ENCODE measurements at places on chromosomes 3 and 15.

- no peak for DNase-seq
Measured at GRCh38 chr15:64903326-64903950, 8.3 kb upstream of the ANKDD1A start.

- no peak for DNase-seq
Measured at GRCh38 chr3:191502583-191502982, 41.6 kb downstream of the PYDC2 start.

DNA sequence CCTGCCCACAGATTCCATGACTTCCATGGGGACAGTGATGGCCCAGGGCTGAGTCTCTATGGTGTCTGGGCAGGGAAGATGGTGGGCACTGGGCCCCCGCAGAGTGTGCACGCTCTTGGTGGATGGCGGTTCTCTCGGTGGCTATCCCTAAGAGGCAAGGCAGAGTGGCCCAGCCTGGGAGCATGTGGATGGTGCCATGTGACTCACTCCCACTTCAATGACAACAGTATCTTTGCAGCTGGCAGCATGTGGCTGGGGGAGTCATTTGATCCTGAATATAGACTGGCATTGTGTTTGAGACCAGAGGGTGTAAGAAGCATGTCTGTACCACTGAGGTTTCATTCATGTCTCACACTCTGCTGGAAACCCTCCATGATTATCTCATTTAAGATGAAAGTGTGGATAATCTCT lies 101.2 kb downstream of the CORO2B start:
- no peak for DNase-seq

DNA sequence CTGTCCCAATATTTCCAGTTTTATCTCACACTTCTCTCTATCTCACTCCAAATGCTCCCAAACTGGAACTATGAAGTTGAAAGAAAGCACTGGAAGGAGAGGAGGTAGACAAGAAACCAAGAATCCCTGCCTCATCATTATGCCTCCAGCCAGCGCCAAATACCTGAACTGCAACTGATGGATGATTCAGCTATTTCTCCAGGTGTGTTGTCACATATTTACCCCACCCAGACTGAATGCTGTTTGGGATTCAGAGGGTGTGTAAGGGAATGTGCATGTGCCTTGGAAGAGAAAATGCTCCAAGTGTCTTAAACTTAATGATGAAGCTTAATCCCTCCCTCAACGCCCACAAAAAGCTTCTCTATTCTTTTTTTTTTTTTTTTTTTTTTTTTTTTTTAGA lies 269.5 kb upstream of the ATP11B start:
- no peak for DNase-seq

- DNase-seq: no peak
Measured at GRCh38 chr15:69074001-69074842, 59.7 kb downstream of the NOX5 start.

- DNase-seq: no peak
Measured at GRCh38 chr15:81152799-81153198, 18.7 kb downstream of the CFAP161 start.

GRCh38 chr3:38349684-38350359 lies 3.2 kb downstream of the XYLB start:
- no peak for DNase-seq

DNA sequence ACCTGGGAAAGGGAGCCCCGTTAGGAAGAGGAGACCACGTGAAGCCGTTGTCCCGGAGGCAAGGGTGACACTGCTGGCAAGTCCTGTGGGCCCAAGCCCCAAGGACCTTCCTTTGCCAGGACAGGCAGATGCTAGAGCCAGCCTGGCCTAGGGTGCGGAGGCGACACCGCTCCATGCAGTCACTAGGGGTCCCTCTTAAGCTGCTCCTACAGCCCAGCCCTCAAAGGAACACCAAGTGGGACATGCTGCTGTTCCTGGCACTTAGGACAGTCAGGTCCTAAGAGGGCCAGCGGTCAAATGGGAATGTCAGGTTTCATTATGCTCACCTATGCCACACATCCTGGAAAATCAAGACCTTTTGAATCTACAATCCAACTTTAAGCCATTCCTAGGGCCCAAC lies 59.7 kb downstream of the RPN1 start:
- no peak for DNase-seq

DNA sequence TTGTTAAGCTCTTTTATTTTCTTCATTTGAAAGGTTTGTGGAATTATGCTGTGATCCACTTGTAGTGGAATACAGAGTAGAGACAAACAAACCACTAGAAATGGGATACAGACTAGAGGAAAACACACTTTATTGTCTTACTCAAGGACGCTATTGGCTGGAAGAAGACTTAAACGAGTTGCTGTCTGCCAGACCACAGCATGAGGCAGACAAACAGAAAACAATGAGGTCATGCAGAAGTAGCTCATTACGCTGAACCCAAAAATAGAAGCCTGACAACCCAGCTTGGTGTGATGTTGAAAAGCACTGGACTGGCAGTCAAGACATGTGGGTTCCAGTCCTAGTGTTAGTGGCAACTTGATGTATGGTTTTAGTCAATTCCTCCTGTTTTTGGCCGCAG lies 62.4 kb upstream of the P3H2 start:
- DNase-seq: no peak

- no peak for DNase-seq
Measured at GRCh38 chr15:75232826-75233503, 25.2 kb upstream of the GOLGA6C start.

GRCh38 chr3:185976977-185977678 lies 39.3 kb upstream of the TRA2B start:
- peak; percentile 72 for DNase-seq

GRCh38 chr3:24628523-24629258 lies 134.0 kb upstream of the THRB start:
- DNase-seq: no peak

GRCh38 chr15:39922462-39923092 lies 2.5 kb upstream of the GPR176 start:
- no peak for DNase-seq
